ENCODE measurements at places on chromosomes 2 and 18.

- no peak for DNase-seq
These were observed 296.5 kb upstream of the GYPC start for GRCh38 chr2:126359494-126359893.

GRCh38 chr2:213157242-213157641 is 5.8 kb upstream of the IKZF2 start:
- no peak for DNase-seq

DNA sequence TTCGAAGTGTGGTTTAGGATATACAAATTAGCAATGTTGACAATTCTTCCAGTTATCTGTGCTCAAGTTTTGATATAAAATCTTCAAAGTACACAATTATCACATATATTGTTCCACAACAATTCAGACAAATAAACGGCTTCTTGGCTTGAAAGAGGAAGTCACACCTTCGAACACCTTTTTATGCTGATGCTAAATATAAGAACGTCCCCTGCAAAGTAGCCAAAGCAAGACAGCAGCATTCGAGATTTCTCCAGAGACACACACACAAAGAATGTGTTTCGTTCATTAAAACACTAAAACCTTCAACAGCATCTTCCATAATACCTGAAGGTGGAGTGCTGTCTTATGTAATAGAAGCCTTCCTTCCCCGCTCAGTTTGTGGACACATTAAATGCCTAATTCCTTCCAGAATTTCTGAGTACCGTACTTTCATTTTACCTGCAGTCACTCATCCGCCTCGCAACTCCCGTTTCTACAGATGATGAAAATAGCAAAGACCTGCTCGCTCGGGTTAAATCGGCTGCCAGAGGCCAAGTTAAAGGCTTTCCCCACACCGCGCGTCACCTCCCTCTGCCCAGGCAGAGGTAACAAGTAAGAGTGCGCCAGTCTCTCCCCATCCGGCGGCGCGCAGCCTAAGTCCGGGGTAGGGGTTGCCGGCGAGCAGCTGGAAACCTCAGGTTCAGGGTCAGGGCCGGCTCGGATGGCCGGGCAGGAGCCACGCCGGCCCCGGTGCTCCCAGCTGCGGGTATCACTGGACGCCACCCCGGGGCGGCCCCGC is 847 bp downstream of the SERPINE2 start:
- DNase-seq: no peak

DNA sequence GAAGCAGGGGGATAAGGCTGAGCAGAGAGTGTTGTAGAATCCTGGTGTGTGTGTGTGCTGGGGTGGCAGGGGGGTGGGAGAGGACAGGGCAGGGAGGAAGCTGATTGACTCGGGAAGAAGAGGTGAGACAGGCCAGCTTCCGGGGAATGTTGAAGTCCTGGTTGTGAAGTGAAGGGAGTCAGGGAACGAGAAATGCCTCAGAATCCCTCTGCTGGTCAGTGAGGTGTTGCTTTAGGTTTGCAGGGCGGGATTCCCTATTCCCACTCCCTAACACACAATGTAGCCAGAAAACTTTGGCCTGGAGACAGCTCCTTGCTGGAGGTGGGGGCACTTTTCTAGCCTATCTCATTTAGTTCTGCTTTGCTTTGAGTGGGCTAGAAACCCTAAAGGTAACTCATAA is 265.1 kb downstream of the HAUS1 start:
- no peak for DNase-seq

GRCh38 chr18:57644540-57644939 is 22.9 kb upstream of the NARS1 start:
- no peak for DNase-seq

GRCh38 chr2:219912491-219912921 is 285.1 kb downstream of the SLC4A3 start:
- DNase-seq: no peak

GRCh38 chr2:3665886-3666612 is 8.0 kb downstream of the ALLC start:
- no peak for DNase-seq

DNA sequence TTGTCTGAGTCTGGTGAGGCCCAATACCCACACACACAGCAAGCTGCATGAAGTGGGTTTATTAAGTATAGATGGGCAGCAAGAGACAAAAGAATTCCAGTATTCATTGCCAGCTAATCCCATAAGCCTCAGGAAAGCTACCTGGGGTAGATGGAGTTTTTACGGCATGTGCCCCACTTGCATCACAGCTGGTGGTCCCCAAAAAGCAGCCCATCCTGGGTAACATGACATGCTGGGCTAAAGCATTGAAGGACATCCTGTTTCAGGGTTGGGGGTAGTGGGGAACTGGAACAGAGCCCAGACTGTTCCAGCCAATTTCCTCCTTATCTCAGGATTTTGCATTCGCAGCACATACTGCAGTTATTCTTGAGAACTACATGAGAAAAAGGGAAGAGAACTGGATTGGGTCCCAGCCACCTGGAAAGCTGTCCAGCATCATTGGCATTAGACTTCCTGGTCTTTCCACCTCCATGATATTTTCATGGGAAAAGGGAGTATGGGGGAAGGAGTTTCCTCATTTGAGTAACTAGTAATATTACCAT is 240.1 kb upstream of the MMADHC start:
- DNase-seq: no peak

DNA sequence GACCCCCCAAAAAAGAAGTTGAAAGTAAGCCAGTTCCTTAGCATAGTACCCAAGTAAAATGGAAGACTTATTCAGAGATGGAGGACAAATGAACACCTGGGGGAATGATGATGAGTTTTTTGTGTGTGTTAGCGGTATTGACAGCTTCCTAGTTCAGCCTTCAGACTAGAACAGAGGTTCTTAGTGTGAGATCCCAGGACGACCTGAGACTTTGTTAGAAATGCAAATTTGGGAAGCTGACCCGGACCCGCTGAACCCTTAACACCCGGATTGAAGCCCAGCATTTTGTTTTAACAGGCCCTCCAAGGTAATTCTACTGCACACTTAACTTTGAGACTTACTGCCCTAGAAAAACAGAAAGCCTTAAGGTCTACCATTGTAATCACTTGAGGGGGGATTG is 20.3 kb downstream of the SPOPL start:
- no peak for DNase-seq

DNA sequence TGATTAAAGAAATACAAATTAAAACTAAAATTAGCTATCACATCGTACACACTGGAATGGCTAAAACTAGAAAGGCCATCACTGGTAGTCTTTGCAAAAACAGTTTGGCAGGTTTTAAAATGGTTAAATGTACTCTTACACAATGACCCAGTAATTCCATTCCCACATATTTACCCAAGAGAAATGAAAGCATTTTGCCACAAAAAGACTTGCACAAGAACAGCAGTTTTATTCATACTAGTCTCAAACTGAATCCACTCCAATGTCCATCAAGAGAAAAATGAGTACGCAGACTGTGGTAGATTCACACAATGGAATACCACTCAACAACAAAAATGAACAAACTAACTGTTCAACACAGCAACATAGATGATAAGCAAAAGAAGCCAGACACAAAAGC is 29.1 kb downstream of the SP140L start:
- no peak for DNase-seq

GRCh38 chr2:42941633-42942176 is 149.3 kb upstream of the HAAO start:
- DNase-seq: no peak

GRCh38 chr2:143734507-143734906 is 605.3 kb downstream of the ARHGAP15 start:
- DNase-seq: no peak

DNA sequence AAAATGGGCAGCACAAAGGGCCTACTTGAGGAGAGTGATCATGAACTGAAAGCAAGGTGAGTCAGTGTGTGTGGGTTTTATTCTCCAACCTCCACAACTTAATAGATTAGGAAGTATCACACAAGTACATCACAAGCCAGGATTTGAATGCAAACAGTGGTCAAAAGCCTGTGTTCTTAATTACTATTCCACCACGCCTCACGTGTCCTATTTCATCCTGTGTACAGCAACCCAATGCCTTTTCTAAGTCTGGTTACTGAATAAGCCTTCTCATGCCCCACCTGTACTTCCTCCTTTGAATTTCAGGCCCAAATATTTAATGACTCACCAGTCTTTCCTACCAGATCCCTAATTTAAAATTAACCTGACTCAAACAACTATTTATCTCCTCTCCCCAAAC is 755.7 kb upstream of the SLC8A1 start:
- DNase-seq: no peak
